CD8-positive, alpha-beta T cell (primary cell): ENCODE measurements at places on chromosomes 7 and 10.

DNA sequence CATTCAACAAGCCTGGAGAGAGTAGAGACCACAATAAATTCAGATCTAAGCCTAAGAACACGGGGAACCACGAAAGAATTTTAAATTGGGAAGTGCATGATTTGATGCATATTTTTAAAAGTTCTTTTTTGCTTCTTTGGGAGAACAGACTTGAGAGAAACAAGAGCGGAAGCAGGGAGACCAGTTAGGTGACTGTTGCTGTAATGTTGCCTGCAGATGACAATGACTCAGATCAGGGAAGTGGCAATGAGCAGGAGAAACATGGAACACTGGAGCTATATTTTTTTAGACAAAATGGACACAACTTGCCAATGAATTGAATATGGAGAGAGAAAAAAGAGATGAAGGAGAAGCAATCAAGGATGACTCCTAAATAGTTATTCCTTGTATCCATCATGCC, 125.1 kb downstream of the RAPGEF5 start:
- no peak for DNase-seq

DNA sequence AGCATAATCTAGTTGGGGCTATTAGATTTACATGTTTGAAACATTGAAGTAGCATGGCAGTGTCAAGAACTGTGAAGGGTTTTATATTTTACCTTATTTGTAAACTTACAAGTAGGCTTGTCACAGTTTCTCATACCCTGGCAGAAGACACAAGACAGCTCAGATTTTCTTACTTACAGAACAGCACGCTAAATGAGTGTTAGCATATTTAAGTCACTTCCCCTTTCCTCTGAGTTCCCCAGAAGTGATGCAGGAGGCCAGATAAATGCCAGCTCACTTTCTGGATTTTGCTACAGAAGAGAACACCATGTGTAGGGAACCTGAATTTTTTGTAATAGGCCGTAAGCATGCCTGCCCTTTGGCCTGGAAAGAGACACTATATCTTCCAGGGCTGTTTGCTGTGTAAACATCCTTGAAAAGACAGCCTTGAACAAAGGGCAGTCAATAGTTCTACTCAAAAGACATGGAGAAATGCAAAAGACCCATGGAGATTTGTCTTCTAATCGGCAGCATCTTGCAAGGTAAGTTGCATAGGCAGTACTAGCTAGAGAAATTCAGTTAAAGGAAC, 279.1 kb downstream of the PHF14 start:
- DNase-seq, result no peak

DNA sequence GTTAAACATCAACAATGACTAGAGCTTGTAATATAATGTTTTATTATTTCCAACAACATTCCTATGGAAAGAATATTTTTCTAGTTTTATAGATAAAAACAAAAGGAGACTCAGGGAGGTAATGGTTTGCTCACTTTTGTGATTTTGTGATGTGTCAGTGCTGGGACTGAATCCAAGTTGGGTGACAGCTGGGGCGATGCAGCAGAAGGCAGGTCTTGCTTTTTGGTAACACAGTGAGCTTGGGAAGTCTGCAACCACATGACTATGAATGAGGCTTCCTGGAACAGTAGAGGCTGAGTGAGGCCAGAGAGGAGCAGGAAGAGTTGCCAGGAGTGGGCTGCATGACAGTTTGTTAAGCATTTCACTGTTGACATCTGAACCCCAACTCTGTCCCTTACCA, 4.9 kb upstream of the YKT6 start:
- no peak for DNase-seq

DNA sequence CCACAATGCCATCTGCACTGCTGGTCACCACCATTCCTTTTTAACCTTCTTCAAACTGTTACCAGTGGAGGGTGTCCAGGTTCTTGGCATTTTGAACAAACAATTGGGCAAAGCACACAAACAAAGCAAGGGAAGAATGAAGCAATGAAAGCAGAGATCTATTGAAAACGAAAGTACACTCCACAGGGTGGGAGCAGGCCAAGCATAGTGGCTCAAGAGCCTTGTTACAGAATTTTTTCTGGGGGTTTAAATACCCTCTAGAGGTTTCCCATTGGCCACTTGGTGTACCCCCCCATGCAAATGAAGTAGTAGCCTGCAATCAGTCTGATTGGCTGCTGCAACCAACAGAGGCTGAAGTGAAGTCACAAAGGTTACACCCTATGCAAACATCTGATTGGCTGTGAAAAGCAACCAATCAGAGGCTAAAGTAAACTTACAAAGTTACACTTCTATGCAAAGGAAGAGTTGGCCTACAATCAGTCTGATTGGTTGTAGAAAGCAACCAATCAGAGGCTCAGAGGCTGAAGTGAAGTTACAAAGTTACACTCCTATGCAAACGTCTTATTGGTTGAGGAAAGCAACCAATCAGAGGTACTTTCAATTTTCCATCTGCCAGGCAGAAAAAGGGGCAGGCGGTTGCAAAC, 103.2 kb upstream of the WAC start:
- no peak for DNase-seq

DNA sequence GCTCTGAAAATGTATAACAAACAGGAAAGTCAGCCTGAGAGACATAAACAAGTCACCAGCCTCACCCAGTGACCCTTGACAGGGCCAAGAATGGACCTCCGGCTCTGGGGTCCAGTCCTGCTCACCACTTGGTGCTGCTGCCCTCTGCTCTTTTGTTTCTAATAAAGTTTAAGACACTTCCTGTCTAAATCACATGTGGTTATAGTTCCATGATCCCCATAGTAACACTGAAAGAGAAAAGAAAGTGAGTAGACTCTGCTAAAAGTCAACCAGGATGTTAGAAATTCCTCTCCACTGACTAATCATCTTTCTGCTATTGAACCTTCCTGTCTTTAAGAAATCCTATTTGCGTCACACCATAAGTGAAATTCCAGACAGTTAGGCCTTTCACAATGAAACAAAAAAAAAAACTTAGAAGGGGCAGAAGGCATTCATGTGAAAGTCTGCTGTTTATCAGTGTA, 179.2 kb upstream of the BET1 start:
- no peak for DNase-seq
